ENCODE measurements at places on chromosomes 5 and 9. TPM values are rescaled to one million over a fixed set of nuclear protein-coding genes. Genes with fewer than 3 reads are reported as not detected.

Gene SMIM32
- polyA plus RNA-seq: not detected

Gene SLC36A2
- 0.49 TPM for polyA plus RNA-seq

Gene SHROOM1
- 2.8 TPM for polyA plus RNA-seq

Gene ABO
- polyA plus RNA-seq: 4.5 TPM

Gene CTSV
- 0.39 TPM for polyA plus RNA-seq

Gene FCN1
- polyA plus RNA-seq: 3.8 TPM

Gene NFIB
- 84.4 TPM for polyA plus RNA-seq

Gene PCDHAC1
- 0.22 TPM for polyA plus RNA-seq

Gene FGF1
- 5.1 TPM for polyA plus RNA-seq

Gene MARVELD2
- 0.25 TPM for polyA plus RNA-seq

Gene JAKMIP2
- polyA plus RNA-seq: 1.3 TPM

Gene IFNB1
- polyA plus RNA-seq: not detected

Gene PCDHA7
- 0.19 TPM for polyA plus RNA-seq

Gene CLTB
- 52.0 TPM for polyA plus RNA-seq

Gene PRR16
- 28.0 TPM for polyA plus RNA-seq

Gene NXNL2
- 0.19 TPM for polyA plus RNA-seq

Gene C5orf34
- 2.6 TPM for polyA plus RNA-seq

GRCh38 chr5:149887622-149888183, 56.9 kb downstream of the PDE6A start:
- no peak for DNase-seq

DNA sequence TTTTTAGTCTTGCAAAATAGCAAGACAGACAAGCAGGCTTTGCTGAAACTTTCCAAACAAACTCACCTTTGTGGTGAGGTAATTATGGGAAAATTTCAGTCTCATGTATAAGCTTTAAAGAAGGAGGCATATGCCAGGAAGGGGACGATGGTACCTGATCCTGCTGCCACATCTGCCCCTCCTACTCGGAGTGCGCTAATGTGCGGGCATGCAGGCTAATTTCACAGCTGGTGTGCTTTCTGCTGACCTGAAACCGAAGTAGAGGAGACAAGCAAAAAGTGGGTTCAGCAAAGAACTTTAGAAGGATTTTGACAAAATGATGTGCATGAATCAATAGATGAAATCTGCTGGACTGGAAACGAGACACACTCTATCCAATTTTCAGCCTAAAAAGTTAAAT, 117.1 kb upstream of the IRX4 start:
- DNase-seq: no peak

GRCh38 chr5:101473483-101473882, 570.4 kb upstream of the ST8SIA4 start:
- DNase-seq: no peak

DNA sequence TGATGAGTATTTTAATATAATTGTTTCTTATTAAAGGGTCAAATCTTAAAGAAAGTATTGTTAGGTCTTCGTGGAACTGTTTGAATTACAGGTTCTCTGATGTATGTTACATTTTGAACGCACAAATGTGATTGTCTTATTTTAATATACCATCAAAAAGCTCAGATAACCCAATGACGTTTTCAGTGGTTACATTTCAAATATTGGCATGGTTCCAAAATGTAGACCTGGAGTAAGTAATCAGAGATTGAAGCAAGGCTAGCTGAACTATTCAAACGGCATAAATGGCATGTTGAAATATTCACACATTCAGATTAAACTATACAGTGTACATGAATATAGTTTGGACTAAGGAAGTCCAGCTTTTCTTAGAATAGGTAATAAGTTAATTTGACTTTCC, 281.7 kb upstream of the EFNA5 start:
- no peak for DNase-seq

- DNase-seq: no peak
Observed at GRCh38 chr9:91884696-91885687, 65.0 kb downstream of the ROR2 start.

GRCh38 chr9:109989296-109989695, 209.3 kb downstream of the PALM2AKAP2 start:
- DNase-seq: no peak

- DNase-seq: peak; percentile 32
Observed at GRCh38 chr5:41364346-41364745, 146.1 kb downstream of the PLCXD3 start.

DNA sequence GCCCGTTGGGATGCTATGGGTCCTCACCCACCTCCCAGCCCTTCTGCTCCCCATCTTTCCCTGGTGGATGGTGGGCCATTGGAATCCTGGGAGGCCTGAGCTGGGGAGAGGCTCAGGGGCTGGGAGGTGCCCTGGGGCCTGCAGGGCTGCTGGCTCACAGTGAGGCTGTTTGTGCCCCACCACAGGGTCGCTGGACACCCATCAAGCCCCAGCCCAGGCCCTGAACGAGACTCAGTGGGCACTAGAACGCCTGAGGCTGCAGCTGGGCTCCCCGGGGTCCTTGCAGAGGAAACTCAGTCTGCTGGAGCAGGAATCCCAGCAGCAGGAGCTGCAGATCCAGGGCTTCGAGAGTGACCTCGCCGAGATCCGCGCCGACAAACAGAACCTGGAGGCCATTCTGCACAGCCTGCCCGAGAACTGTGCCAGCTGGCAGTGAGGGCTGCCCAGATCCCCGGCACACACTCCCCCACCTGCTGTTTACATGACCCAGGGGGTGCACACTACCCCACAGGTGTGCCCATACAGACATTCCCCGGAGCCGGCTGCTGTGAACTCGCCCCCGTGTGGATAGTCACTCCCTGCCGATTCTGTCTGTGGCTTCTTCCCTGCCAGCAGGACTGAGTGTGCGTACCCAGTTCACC, 4.9 kb upstream of the AIF1L start:
- no peak for DNase-seq

GRCh38 chr9:131098391-131099101, 2.2 kb downstream of the AIF1L start:
- no peak for DNase-seq

GRCh38 chr5:177364159-177364962, 6.6 kb downstream of the RGS14 start:
- DNase-seq: no peak

- DNase-seq: peak; percentile 7
Observed at GRCh38 chr9:97412626-97413385, 910 bp downstream of the TDRD7 start.

- DNase-seq: no peak
Observed at GRCh38 chr5:25009063-25009462, 364.3 kb upstream of the CDH10 start.

GRCh38 chr5:2135833-2136232, 253.1 kb upstream of the IRX4 start:
- no peak for DNase-seq

- DNase-seq: no peak
Observed at GRCh38 chr9:8389531-8389930, 590.0 kb upstream of the DMAC1 start.

- no peak for DNase-seq
Observed at GRCh38 chr5:109146591-109146990, 263.2 kb downstream of the PJA2 start.

- no peak for DNase-seq
Observed at GRCh38 chr9:85258236-85258635, 483.5 kb downstream of the AGTPBP1 start.

DNA sequence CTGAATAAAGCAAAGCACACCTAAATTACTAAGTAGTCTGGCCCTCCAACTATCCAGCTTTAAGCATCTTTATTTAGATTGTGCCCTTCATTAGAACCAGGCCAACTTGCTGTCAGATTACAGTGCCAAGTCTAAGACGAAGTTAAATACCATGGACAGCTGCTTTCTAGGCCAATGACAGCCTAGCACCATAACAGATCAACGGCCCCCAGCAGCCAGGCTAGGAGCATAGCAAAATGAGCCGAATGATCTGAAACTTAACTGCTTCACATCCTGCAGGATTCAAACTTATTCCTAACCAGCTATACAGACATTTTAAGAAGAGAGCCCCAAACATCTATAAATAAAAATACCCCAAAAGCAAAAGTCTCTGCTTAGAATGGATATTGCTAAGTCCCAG, 6.8 kb downstream of the SLC24A2 start:
- DNase-seq: no peak

DNA sequence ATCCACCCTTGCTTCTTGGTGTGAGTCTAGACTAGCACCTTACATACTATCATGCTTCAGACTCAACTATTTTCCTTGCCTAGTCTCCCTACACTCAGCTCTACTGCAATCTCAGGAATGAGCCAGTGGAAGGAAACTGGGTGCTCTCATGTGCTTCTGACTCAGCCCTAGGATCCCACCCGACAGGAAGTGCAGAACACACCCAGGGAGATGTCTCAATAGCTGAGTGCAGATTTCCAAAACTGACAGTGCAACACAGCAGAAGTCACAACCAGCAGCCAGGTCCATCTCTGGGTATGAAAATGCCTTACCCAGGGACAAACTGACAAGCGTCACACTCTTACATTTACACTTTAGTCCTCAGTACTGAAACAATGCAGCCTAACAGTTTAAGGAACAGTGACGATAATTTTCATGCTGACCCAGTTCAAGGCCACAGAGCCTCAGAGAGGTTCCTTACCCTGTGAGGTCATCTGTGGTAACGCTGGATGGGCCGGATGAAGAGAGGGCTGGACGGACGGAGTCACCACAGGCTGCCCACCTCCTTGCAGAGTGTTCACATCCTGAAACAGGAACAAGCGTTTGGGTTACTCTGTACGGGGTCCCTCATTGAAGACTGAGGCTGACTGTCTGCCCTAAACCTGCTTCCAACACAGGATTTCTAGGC, 33.0 kb downstream of the FKBP15 start:
- peak; percentile 11 for DNase-seq

- no peak for DNase-seq
Observed at GRCh38 chr5:119879446-119879845, 250.1 kb downstream of the FAM170A start.

DNA sequence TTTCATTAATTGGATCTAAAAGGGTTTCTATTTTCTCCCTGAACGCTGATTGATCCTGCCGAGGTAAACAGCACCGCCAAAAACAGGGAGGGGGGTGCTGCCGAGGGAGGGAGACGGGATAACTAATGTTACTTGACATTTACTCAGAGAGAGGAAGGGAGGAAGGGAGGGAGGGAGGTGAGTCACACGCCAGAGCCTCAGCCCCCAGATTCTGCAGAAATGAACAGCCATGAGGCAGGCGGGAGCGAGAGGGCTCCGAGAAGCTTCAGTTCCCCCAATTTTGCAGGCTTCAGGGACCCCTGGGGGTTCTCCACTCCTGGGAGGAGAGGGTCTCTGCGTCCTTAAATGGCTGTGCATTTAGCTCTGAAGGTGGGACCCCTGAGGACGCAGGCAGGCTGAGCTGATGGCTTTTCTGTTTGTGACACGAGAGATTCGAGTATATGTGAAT, 59.1 kb upstream of the IER5L start:
- DNase-seq: no peak

GRCh38 chr9:122168356-122168755, 8.6 kb downstream of the MORN5 start:
- DNase-seq: no peak

DNA sequence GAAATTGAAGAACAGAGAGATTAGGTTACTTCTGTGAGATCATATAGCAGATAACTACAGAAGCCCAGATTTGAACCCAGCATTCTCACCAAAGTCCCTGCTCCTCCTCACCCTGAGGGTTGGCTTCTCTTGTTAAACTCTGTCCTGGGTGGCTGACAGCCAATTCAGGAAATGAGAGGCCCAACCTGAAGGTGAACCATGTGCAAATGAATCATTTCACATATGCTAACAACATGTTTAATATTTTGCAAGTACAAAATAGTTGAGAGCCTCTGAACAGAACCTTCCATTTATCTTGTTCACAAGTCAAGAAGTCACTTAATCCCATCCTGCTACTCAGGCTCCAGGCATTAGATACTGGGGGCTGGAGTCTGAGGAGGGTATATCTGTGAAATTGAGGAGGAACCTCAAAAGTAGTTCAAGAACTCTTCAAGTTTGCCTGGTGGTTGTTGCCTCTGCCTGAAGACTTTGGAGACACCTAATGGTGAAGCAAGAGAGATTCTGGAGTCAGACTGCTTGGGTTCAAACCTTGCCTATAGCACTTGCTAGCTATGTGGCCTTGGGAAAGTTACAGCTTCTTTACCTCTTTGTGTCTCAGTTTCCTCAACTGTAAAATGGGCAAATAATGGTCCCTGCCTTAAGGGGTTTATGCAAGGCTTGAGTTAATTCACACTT, 564.0 kb downstream of the PSAT1 start:
- DNase-seq: no peak

DNA sequence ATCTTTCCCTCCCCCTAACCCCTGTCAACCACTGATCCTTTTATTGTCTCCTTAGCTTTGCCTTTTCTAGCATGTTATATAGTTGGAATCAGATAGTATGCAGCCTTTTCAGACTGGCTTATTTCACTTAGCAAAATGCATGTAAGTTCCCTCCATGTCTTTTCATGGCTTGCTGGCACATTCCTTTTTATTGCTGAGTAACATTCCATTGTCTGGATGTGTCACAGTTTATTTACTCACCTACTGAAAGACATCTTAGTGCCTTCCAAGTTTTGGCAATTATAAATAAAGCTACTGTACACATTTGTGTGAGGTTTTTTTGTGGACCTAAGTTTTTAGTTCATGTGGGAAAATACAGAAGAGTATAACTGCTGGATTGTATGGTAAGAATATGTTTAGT, 230.1 kb downstream of the PBX3 start:
- DNase-seq: no peak

- DNase-seq: no peak
Observed at GRCh38 chr9:106420511-106420944, 442.4 kb upstream of the ZNF462 start.

DNA sequence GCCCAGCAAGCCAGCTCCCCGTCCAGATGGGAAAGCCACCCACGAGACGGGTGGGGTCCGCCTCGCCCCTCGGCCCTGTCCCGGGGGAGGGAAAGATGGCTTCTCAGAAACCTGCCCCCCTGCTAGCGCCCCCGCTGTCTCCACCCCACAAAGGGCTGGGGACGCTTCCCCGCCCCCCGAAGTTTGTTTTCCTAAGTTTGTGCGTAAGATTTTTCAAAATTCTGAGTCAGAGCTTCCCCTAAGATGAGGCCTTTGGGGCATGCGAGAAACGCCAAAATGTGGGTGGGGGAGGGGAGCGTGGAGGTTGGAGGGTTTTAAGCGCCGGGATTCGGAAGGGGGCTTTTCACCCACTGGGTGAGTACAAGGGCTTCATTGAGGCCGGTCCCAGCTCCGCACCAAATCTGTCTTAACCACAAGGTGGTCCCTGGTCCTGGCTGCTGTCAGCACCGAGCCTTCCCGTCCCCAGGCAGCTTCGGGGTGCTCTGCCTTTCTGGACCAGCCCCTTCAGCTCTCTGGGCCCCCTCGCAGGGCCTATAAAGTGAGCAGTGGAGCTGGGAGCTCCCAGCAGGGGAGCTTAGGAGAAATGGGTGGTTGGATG, 32.3 kb downstream of the PRRX2 start:
- DNase-seq: no peak

- DNase-seq: peak; percentile 80
Observed at GRCh38 chr5:88883836-88884607, 1.0 kb upstream of the MEF2C start.

DNA sequence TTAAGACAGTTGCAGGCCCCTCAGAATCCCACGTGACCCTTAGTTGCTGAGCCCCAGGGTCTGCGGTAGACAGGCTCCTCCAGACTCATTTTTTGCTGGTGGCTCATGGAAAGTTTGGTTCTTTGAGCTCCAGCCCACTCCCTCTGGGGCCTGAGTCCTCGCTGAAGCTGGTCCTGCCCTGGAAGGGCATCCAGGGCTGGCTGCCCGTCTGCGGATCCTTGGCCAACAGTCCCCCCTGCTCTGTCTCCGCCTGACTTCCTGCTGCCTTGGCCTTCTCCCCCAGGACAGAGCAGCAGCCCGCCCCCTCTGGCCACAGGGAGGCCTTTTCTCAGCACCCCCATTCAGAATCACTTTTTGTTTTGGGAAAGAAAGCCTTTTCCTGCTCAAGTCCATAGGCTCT, 24.4 kb downstream of the SLC6A7 start:
- no peak for DNase-seq
